Lung (tissue), 17 donors: ENCODE measurements at places on chromosomes 16 and 17.

DNA sequence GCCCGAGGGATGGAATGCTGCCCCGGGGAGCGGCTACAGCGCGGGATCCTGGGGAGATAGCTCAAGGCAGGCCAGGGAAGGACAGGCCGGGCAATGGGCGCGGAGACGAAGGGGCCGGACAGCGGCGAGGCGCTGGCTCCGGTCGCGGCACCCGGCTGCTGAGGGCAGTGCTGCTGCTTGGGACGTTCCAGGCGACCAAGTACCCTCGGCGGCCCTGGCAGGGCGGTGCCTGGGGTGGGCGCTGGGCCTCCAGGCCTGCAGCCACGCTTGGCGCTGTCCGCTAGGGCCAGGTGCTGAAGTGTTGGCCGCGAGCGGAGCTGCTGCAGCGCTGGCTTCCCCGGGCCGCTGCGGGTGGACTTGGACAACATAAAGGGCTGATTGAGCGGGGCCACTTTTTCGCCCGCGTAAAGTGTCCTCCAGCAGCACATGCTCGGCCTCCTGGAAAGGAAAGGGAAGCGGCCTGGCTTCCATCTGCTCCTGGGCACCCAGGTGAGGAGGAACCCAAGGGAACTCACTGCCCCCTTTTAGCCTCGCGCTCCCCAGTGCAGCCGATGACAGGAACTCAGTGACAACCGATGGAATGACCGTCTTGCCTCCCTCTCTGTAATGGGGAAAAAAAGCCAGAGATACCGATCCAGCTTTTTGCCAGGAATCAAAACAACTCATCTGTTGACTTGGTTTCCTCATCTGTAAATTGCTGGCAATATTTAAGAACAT is 23.7 kb downstream of the CLEC3A start:
- DNase-seq, result peak; percentile 90

GRCh38 chr17:80303824-80304223 is 43.2 kb downstream of the RNF213 start:
- no peak for DNase-seq

DNA sequence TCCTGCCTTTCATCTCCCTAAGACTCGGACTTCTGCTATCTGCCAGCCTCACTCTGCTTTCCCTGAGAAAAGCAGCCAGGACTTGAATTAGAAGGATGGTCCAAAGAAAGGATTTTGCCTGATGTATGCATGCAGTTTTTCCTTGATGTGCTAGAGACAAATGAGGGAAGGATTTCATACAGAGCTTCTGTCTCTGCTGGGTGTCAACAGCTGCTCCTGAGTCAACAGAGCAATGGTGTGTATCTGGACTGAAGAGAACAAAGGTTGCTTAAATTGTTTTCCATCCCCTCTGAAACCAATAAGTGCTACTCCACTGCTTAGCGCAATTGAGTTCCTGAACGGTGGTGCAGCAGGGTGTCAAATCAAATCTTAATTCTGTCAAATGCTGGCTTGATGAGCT is 680.6 kb upstream of the C16orf82 start:
- no peak for DNase-seq

GRCh38 chr17:81992306-81993102 is 15.1 kb downstream of the ASPSCR1 start:
- DNase-seq, result peak; percentile 84

DNA sequence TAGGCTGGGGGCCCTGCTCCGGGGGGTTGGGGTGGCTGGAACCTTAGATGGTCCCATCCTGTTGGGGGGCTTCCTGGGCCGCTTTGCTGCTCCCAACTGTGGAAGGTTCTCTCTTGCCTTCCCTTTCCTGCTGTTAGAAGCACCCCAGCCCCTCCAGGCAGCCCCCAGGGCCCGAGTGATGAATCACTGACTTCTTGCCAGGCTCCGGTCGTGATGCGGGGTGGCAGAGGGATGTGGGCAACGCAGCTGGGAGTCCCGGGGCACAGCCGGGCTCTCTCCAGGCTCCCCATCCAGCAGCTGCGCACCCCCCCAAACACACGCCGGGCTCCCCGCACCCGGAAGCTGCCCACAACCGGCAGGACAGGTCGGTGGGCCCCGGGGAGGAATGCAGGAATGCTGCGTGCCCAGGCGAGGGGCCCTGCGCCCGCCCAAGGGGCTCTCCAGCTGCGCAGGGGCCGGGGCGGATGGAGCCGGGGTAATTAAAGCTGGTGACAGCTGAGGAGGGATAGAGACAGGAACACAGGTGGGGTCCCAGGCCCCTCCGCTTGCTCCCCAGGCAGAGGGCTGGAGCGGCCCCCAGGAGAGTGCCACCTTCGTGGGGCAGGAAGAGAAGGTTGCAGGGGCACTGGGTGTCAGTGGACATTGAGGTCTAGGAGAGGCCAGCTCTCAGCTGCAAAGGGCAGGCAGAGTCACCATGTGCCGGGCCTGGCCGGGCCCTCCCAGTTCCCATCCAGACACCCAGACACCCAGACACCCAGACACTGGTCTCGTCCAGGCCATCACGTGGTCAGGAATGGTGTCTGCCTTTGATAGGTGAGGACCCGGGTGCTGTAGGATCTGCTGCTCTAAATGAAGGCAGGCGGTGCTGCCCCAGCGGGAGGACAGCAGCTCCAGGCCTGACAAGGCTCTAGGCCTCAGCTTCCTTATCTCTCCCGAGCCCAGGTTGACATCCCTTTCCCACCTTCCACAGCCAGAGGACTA is 15.0 kb upstream of the SLC38A10 start:
- peak; percentile 81 for DNase-seq
